ENCODE measurements at places on chromosomes 3 and 15.
A peak's percentile ranks its signal among the peaks of the same experiment; 100 is the strongest.

DNA sequence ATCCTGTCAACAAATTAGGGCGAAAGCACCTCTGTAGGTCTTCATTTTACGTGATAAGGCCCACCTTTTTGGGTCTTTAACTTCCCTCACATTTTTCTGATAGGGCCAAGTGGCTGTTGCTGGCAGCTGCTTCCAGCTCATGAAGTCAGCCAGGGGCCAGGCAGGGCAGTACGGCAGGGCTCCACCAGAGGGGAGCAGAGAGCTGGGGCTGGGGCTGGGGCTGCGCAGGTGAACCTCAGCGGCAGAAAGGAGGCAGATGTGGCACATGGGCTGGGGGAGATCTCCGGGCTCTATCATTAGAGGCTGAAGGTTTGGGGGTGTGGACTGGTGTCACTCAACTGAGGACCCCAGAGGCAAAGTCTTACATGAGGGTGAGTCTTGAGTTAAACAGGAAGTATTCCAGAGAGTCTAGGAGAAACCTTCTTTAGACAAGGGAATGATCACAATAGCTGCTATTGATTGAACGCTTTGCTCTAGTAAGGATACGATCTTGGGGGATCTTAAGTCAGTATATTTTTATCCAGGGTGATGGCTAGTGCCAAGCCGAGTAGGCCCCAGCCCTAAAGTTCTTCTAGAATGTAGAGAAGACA is 62.8 kb upstream of the MEX3B start:
- DNase-seq: peak; percentile 13

- DNase-seq: no peak
Observed at GRCh38 chr3:197306374-197307086, 8.1 kb upstream of the DLG1 start.

DNA sequence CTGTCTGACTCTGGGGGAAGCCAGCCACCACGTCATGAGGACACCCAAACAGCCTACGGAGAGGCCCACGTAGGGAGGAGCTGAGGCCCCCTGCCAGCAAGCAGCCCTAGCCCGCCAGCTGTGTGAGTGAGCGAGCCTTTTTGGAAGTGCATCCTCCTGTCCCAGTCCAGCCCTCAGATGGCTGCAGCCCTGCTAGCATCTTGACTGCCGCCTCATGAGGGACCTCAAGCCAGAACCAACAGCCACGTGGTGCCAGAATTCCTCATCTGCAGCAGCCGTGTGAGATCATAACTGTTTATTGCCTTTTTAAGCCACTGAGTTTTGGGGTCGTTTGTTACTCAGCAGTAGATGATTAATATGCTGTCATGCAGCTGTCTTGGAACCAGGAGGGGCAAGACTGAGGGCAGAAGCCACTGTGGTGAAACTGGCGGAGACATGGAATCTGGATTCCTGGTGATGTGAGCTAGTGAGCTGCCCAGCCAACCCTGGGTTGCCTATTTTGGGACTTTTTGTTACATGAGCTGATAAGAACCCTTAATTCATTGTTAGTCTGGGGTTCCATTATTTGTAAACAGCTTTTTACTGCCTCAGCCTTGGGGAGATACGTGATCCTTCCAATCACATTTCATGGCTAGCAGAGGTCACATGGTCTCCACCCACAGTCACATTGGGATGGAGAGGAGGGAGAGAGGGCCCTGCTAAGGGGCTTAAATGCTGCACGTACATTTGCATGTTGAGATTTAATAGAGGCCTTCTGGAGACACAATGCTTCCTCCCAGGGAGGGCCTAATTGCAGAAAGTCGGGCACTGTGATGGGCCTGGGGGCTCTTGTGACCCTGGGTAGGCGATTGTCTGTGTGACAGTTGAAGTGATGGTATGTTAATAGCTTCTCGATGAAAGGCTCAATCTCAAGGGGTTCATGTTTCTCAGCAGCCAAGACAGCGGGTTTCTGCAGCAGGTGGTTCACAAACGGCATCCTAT is 73.8 kb downstream of the RPLP1 start:
- DNase-seq: no peak

- DNase-seq: no peak
Observed at GRCh38 chr3:16056217-16056616, 118.3 kb upstream of the GALNT15 start.

GRCh38 chr15:78058401-78058935 is 19.0 kb downstream of the TBC1D2B start:
- no peak for DNase-seq

DNA sequence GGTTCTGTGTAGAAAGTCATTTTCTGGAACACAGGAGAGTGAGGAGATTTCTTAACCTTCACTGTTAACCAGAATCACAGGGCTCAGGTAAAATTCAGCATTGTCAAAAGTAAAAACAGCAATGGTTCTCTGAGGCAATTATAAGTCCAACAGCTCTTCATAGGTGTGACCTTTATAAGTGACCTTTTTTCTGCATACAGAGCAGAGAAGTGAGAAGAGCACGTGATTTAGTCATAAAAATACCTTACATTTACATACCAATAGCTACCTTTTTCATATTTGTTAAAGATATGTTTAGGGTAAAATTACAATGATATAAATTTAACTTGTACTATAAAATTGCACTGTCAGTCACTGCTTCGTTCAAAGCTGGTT is 36.2 kb upstream of the ZKSCAN7 start:
- no peak for DNase-seq

DNA sequence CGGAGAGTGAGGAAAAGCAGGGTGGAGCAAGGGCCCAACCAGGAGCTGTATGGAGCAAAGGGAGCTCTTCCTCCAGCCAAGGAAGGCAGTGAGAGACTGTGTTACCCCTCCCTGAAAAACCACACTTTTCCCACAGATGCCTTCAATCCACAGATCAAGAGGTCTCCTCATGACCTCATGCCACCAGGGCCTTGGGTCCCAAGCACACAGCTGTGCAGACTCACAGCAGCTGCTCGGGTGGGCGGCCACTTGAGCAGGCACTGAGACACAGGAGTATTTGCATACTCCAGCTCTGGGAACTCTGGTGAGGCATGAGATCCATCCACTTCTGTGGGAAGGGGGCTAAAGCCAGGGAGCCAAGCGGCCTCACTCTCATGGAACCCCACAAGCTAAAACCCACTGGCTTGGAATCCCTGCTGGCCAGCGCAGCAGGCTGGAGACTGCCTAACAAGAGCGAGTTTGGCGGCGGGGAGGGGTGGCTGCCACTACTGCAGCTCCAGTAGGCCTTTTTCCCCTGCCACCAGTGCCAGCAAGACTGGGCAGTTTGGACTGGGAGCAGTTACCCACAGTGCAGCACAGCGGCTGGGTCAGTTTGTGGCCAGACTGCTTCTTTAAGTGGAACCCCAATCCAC is 880.6 kb upstream of the ARPP21 start:
- DNase-seq: no peak

- DNase-seq: no peak
Observed at GRCh38 chr15:26065723-26066122, 202.6 kb upstream of the ATP10A start.

DNA sequence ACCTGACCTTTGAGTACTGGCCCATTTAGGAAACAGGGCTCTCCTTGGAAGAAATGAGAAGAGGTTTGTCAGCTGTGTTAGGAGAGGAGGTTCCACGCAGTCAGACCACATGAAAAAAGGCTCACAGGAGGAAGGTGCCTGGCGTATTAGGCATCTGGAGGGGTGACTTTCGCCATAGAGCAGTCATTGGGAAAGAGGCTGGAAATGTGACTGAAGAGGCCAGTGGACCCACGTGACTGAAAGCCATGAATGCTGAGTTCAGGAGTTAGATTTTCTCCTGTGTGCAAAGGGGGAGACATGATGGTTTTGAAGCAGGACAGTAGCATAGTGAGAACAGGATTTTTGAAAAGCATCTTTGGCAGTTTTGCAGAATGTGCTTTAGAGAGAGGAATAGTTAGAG is 29.7 kb upstream of the RNF7 start:
- DNase-seq: no peak

DNA sequence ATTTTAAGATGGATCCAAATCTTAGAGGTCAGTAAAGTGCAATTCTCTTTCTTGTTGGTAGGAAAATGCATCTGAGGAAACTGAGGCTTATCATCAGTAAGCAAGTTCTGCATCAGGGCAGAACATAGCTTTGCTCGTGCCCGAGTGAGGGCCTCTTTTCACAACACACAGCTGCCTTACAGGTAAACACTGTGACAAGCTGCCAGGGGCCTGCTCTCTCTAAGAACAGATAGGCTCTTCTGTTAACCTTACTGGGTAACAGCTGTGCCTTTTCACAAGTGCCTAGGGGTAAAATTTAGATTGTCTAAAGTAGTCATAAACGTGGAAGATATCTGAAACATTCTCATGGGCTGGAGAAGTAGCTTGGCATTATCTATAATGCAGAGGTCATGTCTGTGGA is 118.1 kb downstream of the C3orf38 start:
- no peak for DNase-seq

Measured in NCI-H345 (cell line).